A549 treated with RU486 at 1 μM for 4 hours (cell line): ENCODE measurements at places on chromosomes 3 and 15. TPM values are rescaled to one million over a fixed set of nuclear protein-coding genes. Genes with fewer than 3 reads are reported as not detected.

MUC20 gene
- 0.51 to 1.1 TPM (median 0.80 TPM) in 5 replicates for total RNA-seq

NR2F2 gene
- 21.3 to 28.1 TPM (median 26.6 TPM) in 5 replicates for total RNA-seq

RBP2 gene
- not detected in 5 replicates for total RNA-seq

A4GNT gene
- not detected in 5 replicates for total RNA-seq

RHO gene
- total RNA-seq, result not detected in 5 replicates

ACAA1 gene
- 39.6 to 48.3 TPM (median 46.7 TPM) in 5 replicates for total RNA-seq

LRRN1 gene
- not detected in 5 replicates for total RNA-seq

SATB1 gene
- total RNA-seq, result 0.09 to 0.14 TPM in 2 of 5 replicates, not detected in the others

MYO5C gene
- total RNA-seq, result 5.0 to 6.0 TPM (median 5.5 TPM) in 5 replicates

C3orf18 gene
- 2.0 to 2.9 TPM (median 2.5 TPM) in 5 replicates for total RNA-seq

SLC51A gene
- not detected in 5 replicates for total RNA-seq

NR2E3 gene
- total RNA-seq, result 0.14 to 0.29 TPM (median 0.19 TPM) in 4 of 5 replicates, not detected in the other

SLC22A14 gene
- total RNA-seq, result 0.11 TPM in 1 of 5 replicates, not detected in the others

CMTM8 gene
- total RNA-seq, result 6.4 to 11.0 TPM (median 10.8 TPM) in 5 replicates

PLD1 gene
- total RNA-seq, result 7.2 to 11.5 TPM (median 10.0 TPM) in 5 replicates

DPPA2 gene
- total RNA-seq, result not detected in 5 replicates

ANKRD34C gene
- not detected in 5 replicates for total RNA-seq

FGF7 gene
- total RNA-seq, result not detected in 5 replicates

TTLL13 gene
- total RNA-seq, result 0.27 to 0.61 TPM (median 0.39 TPM) in 4 of 5 replicates, not detected in the other

OXTR gene
- total RNA-seq, result 6.8 to 9.4 TPM (median 8.8 TPM) in 5 replicates

SLC51B gene
- total RNA-seq, result 12.4 to 18.4 TPM (median 14.3 TPM) in 5 replicates

SAMMSON gene
- total RNA-seq, result not detected in 5 replicates

DNAH12 gene
- 0.02 to 0.13 TPM (median 0.04 TPM) in 3 of 5 replicates, not detected in the others for total RNA-seq

HES1 gene
- 10.4 to 16.2 TPM (median 14.4 TPM) in 5 replicates for total RNA-seq

CACNA2D2 gene
- total RNA-seq, result 0.25 to 0.75 TPM (median 0.58 TPM) in 5 replicates

AHSG gene
- 0.18 TPM in 1 of 5 replicates, not detected in the others for total RNA-seq

EIF4E3 gene
- 1.6 to 3.8 TPM (median 3.7 TPM) in 5 replicates for total RNA-seq

ATP13A5 gene
- not detected in 5 replicates for total RNA-seq

KLHL6 gene
- total RNA-seq, result not detected in 5 replicates

RBPMS2 gene
- 6.4 to 9.5 TPM (median 7.7 TPM) in 5 replicates for total RNA-seq

SMAD6 gene
- 19.1 to 27.1 TPM (median 25.4 TPM) in 5 replicates for total RNA-seq

GCHFR gene
- total RNA-seq, result 6.1 to 11.0 TPM (median 6.7 TPM) in 5 replicates

EHHADH gene
- 1.9 to 3.5 TPM (median 2.7 TPM) in 5 replicates for total RNA-seq

GUCA1C gene
- total RNA-seq, result not detected in 5 replicates

EIF2B5 gene
- total RNA-seq, result 27.3 to 30.4 TPM (median 28.5 TPM) in 5 replicates

FEZF2 gene
- not detected in 5 replicates for total RNA-seq

ERICH6 gene
- total RNA-seq, result 0.05 TPM in 1 of 5 replicates, not detected in the others

RNF123 gene
- total RNA-seq, result 9.6 to 18.6 TPM (median 15.9 TPM) in 5 replicates

SCAMP5 gene
- total RNA-seq, result 11.2 to 15.7 TPM (median 14.7 TPM) in 5 replicates

XIRP1 gene
- 0.03 to 0.10 TPM (median 0.05 TPM) in 4 of 5 replicates, not detected in the other for total RNA-seq

CPN2 gene
- total RNA-seq, result not detected in 5 replicates

MYZAP gene
- 0.66 to 1.7 TPM (median 1.5 TPM) in 5 replicates for total RNA-seq
